ENCODE measurements at places on chromosomes 7 and 10.
A peak's percentile ranks its signal among the peaks of the same experiment; 100 is the strongest.

DNA sequence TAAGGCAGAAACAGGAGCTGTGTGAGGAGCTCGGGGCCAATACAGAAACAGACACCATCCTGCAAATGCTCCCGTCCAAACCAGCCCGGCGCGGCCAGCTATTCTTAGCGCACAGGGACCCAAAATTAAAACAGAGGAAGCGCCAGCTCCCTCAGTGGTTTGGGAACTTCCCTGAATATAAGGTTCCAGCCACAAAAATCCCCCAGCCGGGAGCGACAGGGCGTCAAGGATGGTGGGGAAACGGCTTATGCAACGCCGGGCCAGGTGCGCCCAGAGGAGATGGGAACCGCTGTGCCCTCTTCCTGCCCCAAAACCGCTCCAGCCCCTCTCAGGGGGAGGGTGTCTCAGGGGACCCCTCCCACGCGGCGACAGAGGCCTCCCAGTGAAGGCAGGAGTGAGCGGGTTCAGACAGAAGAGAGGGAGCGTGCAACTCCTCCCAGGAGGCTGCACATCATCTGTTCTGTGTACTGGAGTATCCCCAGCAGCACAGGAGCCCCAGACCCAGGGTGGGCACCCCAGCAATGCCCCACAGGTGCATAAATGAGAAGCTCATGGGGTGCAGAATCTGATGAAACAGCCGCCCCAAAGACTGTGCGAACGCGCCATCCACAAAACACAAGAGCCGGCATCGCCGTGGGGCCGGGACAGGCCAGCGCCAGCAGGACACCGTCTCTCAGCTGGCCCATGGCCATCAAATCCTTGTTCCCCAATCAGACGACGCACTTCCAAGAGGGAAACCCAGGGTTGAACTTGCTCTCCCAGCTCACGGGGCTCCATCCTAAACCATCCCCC is 73.9 kb upstream of the PDGFA start:
- DNase-seq = no peak

DNA sequence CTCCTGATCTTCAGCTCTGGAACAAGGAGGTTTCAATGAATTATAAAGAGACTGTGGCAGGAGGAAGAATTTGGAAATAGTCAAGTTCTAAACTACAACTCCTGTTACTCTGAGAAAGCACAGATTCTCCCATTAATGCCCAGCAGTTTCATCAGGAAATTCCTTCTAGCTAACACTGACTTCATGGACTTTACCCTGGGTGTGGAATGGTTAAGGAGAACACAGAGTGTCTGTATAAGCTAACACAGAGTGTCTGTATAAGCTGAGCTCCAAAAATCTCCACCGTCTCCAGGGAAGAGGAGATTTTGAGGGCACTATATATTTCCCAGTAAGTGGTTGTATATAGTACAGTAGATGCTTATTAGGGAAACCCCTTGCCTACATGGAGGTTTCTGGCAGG is 675.5 kb downstream of the XPNPEP1 start:
- DNase-seq = no peak

GRCh38 chr7:101564778-101565211 is 64.3 kb downstream of the MYL10 start:
- DNase-seq = no peak

- DNase-seq = no peak
Measured at GRCh38 chr10:29050081-29050480, 238.8 kb upstream of the LYZL1 start.

DNA sequence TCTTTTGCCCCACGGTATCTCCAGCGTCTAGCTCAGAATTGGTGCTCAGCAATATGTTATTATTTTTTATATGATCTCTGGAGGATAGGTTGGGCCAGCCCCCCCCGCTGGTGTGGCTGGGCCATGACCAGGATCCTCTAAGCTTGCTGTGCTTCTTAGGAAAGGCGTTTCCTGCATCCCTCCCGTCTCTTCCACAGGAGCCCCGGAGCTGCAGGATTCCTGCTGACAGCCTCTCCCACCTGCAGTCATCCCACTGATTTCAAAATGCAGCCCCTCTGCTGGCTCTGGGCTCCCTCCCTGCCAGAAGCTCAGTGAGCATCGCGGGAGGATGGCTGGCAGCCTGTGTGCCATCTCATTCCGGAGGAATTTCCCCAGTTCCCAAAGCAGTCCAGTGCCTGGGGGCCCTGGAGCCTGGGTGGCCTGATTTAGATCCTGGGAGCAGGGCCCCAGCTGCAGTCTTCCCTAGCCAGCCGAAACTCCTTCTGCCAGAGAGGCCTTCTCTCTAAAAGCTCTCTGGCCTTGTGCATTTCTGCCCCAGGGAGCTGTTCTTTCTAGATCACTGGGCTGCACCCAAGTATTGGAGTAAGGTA is 21.8 kb upstream of the GOLGA7B start:
- peak; percentile 68 for DNase-seq

DNA sequence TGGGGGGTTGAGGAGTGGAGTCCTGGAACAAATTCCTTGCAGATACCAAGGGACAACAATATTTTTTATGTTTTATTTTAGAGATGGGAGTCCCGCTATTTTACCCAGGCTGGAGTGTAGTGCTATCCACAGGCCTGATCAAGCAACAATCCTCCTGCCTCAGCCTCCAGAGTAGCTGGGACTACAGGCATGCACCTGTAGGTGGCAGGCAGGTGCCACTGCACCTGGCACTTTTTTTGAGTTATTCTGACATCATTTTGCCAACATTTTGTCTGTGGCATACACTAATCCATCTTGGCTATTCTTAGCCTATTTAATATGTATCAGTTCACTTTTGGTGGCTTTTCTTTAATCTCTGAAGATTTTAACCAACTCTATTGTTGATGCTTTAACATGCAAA is 317.8 kb upstream of the MTPN start:
- DNase-seq = no peak

GRCh38 chr7:72099784-72100183 is 312.4 kb downstream of the CALN1 start:
- no peak for DNase-seq

- no peak for DNase-seq
Measured at GRCh38 chr10:78543031-78543748, 509.5 kb downstream of the RPS24 start.

DNA sequence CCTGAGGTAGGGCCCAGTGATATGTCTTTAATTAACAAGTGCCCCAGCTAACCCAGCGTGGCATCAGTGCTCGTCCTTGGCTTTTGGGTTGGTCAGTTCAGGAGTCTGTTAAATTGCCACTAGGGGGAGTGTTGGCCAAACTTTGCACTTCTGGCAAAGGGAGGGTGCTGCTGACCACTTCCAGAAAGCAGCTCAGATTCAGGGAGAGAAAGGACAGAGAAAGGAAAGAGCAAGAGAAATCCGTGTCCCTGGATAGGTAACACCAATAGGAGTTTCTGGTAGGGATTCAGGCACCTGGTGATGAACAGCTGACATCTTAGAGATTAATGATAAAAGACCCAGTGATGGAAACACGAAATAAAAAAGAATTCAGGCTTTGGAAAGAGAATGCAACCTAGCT is 243.1 kb upstream of the AOAH start:
- DNase-seq = peak; percentile 28

DNA sequence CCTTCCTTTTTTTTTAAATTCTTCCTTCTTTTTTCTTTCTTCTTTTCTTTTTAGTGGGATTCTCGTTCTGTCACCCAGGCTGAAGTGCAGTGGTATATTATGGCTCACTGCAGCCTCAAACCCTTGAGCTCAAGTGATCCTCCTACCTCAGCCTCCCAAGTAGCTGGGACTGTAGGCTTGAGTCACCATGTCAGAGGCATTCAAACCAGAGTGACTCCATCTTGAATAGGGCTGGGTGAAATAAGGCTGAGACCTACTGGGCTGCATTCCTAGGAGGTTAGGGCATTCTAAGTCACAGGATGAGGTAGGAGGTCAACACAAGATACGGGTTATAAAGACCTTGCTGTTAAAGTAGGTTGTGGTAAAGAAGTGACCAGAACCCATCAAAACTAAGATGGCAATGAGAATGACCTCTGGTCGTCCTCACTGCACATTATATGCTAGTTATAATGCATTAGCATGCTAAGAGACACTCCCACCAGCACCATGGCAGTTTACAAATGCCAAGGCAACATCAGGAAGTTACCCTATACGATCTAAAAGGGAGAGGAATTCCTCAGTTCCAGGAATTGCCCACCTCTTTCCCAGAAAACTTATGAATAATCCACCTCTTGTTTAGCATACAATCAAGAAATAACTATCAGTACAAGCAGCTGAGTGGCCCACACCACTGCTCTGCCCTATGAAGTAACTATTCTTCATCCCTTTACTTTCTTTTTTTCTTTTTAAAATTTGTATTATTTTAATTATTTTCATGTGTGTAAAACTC is 99.0 kb upstream of the ITGB1 start:
- no peak for DNase-seq

DNA sequence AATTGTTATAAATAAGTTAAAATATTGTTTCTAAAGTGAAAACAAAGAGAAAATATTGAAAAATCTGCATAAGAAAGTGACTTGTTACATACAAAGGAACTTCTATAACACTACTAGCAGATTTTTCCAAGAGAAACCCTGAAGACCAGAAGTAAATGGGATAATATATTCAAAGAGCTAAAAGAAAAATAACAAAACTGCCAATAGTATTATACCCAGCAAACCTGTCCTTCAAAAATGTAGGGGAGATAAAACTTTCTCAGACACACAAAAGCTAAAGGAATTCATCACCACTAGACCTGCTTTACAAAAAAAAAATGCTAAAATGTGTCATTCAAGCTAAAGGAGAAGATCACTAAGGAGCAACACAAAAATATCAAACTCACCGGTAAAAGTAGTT is 17.0 kb downstream of the CADPS2 start:
- no peak for DNase-seq

DNA sequence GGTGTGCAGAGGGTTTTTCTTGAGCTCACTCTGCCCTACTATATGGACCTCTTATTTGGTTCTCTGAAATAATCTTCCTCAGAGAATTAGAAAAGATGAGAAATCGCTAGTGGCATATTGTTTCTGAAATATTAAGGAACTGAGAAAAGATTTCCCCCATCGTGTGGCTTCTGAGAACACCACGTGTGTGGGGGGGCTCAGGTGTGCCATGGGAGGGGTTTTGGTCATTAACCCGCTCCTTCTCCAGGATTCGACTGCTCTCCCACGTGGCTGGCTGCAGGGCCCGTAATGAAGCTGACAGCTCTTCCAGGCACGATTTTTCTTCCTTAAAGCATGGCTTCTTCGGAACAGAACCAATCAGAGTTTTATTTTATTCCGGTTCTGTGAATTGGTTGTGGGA is 67.7 kb downstream of the XRCC2 start:
- DNase-seq = no peak

- DNase-seq = no peak
Measured at GRCh38 chr7:143352531-143353002, 9.9 kb downstream of the FAM131B start.

DNA sequence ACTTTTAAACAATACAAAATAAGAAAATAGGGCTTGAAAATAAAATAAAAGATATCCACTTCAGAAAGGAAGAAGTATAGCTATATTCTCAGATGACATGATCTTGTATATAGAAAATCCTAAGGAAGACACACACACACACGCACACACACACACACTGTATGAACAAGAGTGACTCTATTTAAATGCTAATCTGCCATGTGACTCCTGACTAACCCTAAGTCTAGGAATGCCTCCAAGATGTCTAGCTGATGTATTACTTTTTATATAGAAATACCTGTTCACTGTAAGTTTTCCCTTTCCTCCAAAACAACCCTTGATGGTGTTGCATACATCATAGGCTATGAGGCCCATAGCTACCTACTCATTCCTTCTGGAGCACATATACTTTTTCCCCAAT is 173.1 kb upstream of the LRRTM3 start:
- no peak for DNase-seq

DNA sequence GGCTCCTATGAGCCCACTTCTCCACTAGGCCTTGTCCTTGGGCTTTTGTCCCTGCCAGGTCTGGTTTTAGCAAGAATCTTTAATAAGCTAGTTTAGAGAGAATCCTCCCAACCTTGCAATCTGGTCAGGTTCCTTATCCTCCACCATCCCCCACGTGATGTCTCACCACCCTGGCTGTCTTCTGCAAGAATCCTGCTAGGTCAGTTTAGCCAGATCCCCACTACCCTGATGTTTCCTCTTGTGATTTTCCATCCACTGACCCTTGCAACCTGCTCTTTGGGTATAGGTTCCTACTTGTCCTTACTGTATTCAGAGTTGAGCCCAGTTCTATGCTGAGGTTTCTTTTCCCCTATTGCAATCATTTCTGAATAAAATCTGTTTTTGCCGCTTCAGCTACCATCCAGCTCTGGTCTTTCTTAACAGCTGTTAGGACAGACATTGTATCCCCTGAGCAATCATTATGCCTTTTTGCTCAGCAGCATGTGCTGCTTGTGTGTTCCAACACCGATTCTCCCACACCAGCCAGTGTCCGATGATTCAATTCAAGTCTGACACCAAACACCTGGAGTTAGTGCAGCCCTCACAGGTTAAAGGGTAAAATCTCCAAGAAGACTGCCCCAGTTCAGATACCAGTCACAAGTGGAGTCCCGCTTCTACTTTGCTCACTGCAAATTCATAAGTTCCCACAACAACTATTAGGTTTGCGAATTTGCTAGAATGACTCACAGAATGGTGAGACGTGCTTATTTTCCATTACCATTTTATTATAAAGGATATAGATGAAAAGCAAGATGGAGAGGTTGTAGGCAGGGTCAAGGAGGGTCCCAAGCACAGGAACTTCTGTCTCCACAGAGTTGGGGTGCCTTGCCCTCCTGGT is 62.2 kb upstream of the ADCY1 start:
- DNase-seq = no peak

GRCh38 chr7:107661081-107661864 is 645 bp downstream of the SLC26A4 start:
- DNase-seq = no peak

DNA sequence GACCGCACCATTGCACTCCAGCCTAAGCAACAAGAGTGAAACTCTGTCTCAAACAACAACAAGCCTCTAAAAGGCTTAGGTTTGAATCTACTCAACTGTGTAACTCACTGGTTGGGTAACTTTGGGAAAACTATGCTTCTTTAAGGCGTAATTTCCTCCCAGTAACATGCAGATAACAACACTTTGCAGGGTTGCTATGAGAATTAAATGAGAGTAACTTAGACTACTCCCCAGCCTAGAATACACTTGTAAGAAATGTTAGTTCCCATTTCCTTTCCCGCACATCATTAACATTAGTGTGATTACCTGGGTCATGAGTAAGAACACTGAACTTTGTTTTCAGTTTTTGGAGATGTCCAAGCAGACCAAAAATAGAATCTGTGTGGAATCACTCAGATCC is 5.4 kb upstream of the MYPN start:
- DNase-seq = no peak

GRCh38 chr7:120725376-120726039 is 132.4 kb downstream of the TSPAN12 start:
- no peak for DNase-seq

DNA sequence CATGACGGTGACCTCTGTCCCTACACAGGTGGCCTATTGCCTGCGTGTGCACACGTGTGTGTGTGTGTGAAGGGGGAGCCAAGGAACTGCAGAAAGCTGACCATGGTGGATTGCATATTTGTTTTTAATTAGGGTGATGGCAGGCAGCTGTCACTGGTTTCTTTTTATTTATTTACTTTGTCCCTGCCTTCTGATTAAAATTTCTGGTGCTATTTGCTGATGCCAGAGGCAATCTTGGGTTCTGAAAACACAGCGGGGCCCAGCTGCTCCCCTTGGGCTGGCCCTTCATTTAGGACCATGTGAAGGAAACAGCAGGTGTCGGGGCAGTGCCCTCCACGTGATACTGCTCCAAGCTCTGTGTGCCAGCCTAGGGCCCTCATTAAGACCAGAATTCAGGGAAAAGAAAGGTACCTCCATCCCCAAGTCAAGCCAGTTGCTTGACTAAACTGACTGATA is 71.3 kb upstream of the PODXL start:
- no peak for DNase-seq
